ENCODE measurements at places on chromosomes 5 and 9.
A peak's percentile ranks its signal among the peaks of the same experiment; 100 is the strongest.

DNA sequence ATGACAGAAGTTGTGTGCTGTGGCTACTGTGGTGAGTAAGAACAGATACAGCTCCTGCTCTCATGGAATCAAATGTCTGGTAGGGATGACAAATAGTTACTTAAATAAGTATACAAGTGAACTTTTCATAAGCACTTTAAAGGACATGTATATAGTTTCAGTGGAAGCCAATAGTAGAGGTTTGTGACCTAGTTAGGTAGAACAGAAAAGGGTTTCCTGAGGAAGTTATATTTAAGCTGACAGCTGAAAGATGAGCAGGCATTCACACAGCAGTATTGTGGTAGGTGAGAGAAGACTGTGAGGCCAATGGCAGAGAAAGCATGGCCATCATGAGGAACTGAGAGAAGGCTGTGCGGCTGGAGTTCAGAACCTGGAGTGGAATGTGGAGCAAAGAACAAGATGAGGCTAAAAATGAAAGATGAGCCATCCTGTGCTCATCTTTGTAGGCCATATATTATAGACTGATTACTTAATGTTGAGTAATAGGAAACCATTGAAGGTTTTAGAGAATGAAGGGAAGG, 15.4 kb downstream of the FAM174A start:
- no peak for DNase-seq

- DNase-seq: no peak
These were observed 50.7 kb downstream of the WNK2 start for GRCh38 chr9:93234600-93234999.

GRCh38 chr5:66519626-66520025, 76.6 kb upstream of the MAST4 start:
- no peak for DNase-seq

- no peak for DNase-seq
These were observed 87.0 kb upstream of the ZNF462 start for GRCh38 chr9:106775960-106776359.

DNA sequence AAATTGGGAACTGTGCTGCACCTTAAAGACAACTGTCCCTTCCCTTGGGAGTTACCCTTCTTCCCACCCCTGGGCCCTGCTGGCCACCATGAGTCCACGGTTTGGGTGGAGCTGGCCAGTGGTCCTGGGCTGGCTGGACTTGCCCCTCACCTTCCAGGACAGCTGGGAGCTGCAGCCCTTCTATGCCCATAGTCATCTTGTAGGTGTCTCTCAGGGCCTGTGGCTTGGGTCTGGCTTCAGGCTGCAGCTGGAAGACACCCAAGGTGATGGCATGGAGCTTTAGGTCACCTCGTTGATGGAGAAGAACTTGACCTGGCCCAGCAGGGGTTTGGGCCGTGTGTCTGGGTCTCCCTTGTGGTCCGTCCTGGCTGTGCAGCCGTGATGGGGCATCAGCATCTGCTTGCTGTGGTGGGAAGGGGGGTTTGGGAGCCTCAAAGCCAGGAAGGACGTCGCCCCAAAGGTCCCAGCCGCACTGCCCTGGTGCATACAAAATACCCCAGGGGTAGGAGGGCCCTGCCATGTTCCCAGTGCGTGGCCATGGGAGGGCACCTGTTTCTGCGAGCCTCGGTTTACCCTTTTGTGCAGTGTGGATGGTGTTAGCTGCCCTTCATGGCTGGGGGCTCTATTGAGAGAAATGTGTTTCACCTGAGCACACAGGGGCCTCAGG, 8.9 kb downstream of the WNK2 start:
- no peak for DNase-seq

DNA sequence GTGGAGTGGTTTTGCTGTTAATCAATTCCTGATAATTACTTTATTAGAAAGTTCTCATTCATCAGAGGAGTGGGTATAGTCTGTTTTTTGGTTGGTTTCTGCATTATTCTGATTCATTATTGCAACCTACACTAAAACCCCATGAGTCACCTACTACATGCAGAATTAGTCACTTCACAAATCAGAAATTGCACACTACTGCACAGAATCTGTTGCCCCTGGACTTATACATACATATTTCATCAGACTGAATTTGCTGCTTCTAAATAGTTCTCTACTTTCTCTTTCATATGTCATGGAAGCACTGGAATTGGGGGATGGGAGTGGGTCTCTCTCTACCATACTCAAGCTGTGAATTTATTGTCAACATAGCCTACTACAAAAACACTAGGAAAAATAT, 585.1 kb downstream of the DNAH5 start:
- DNase-seq: no peak

DNA sequence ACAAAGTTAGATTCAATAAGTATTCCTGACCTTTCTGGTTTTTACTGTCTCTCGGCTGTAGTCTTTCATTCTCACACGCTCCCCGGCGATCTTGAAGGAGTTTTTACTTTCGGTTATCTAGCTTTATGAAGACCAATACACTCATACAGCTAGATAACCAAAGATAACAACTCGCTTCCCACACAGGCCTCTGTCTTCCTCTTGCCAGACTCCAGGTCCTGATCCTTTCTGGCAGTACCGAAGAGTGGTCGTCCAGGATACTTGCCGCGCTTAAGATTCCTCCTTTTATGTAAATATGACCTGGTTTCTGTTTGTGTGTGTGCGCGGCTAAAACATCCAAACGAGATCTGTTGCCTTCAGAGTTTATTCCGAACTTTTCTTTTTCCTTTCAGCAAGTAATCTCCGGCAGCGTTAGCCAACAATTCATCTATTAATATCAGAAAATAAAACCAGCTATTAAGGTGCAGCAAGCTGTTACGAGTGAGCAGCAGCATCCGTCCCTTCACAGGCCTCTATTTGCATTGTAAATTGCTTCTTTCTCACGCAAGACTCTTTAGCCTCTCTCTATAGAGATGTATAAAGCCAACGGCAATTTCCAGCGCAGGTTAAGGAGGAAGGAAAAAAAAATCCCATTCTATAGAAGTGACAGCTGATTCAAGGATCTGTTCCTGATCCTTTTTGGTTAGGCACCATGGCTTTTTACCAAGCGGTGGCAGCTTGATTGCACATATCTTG, 216.1 kb downstream of the MEF2C start:
- no peak for DNase-seq

DNA sequence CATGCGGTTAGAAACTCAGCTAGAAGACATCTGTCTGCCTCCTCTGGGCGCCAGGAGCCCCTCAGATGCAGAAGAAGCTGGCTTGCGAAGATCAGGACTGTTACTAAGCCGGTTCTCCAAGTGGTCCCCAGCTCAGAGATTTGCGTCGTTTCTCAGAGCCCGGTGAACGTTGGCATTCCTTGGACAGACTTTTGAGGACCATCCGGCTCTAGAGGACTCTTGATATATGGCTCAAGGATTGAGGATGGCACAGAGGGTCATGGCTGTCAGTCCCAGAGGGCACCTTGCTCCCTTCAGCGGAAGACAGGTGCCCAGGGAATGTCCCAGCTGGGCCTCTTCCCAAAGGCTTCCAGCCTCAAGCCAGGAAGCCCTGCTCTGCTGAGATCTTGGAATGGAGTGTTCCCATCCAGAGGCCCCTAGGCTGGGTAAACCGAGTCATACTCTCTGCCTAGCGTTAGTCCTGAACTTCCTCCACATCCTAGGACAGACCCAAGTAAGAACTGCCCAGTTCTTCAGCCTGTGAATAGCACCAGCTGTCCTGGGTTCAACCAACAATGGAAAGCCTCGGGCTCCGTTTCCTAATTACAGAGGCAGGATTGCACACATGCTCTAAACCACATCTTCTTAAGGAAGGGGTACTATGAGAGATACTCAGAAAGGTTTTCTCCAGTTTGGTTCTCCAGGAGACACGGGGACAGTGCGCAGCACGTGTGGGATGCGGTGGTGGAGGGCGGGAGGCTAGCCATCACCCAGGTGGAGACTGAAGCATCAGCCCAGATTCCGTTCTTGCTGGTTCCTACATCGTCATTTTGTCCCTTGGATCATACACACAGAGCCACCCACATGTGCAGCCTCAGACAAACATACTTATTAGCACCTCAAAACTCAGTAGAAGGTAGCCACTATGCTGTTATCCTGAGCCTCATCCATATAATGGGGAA, 51.4 kb downstream of the ZNF354C start:
- peak; percentile 11 for DNase-seq

- no peak for DNase-seq
These were observed 30.5 kb downstream of the TLR4 start for GRCh38 chr9:117734523-117735314.
